ENCODE measurements at places on chromosomes 2 and 18.

GRCh38 chr2:199220920-199221319, 236.8 kb downstream of the SATB2 start:
- DNase-seq = no peak

DNA sequence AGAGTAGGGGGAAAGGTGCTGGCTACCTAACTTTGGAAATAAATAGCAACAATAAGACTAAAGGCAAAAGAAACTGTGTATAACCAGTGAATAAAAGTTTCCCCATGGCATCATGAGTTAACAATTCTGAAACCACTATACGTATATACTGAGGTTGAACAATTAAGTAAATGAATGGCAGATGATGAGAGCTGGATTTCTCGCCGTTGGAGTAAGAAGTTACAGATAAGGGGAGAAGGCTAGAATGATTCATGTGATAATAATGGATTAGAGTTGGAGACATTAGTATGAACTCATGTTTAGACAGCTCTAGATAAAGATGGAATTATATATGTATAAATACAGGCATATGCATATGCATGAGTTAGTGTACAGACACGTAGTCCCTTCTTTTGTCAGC, 152.7 kb downstream of the UBR3 start:
- DNase-seq = no peak

DNA sequence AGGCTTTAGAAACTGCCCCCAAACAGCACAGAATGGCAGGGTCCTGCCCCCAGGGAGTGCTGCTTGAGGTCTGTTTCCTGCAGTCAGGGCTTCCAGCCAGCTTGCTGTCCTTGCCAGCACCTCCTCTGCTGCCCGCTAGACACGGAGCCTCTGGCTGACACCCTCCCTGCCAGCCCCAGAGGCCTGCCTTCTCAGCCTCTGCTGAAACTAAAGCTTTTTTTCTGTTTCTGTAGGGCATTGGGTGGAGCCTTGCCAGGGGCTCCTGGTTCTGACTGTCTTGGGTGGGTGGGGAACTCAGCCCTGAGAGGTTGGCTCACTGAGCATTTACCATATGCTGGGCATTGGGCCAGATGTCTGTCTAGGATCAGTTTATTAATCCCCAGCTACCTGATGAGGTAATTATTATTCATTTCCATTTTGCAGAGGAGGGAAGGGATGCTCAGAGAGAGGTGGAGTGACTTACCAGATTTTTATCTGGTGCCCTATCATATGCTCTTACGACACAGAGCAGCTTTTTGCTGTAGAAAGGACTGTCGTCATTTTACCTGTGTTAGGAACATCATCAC, 35.4 kb downstream of the INPP4A start:
- DNase-seq = peak; percentile 47

- DNase-seq = no peak
These were observed 15.0 kb downstream of the MLPH start for GRCh38 chr2:237501892-237502513.

DNA sequence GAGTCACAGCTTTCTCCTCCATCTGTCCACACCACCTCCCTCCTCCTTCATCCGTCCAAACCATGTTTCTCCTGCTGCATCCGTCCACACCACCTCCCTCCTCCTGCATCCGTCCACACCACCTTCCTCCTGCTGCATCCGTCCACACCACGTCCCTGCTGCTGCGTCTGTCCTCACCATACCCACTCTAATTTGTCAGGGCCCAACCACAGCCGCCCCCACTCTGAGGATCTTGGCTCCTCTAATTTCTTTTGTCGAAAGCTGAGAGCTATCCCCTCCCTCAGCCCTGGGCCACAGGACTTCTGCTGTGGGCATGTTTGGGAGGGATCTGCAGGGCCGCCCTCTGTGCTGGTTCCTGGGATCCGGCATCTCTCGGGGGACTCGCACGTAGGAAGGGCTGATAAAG, 67.4 kb downstream of the TPO start:
- no peak for DNase-seq

DNA sequence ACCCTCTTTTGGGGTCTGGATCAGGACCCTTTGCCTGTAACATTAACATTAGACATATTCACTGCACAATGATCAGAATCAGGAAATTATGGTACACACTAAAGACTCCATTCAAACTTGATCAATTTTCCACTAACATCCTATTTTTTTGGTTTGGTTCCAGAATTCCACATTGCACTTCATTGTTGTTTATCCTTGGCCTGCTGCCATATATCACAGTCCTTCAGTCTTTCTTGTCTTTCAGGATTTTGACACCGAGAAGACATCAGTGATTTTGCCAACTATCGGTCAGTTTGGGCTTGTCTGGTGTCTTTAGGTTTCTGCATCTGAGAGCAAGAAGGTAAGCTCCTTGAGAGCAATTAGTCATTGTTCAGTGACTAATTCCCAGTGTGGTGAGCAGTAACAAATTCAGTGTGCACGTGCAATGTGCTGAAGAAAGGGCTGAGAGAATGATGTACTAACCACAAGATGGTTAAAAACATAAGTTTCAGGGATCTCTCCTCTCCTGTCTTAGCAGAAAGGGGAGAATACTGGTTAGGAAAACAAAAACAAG, 23.5 kb downstream of the MARCHF4 start:
- no peak for DNase-seq

DNA sequence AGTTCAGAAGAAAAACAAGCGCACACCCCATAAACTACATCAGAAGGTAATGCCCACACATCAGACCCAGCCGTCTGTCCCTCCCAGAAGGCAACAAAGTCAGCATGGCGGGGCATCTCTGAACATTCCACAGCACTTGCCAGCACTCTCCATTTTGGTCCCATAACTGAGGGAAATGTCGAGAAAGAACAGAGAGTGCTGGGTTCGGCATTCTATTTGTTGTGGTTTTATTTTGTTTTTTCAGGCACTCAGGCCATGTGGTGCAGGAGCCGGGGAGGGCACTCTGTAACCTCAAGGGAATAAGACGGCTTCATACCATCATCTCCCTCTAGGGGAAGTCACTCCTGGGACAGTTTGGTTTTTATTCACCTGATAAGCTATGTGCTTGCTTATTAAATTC, 156.0 kb downstream of the SEPTIN10 start:
- DNase-seq = no peak

DNA sequence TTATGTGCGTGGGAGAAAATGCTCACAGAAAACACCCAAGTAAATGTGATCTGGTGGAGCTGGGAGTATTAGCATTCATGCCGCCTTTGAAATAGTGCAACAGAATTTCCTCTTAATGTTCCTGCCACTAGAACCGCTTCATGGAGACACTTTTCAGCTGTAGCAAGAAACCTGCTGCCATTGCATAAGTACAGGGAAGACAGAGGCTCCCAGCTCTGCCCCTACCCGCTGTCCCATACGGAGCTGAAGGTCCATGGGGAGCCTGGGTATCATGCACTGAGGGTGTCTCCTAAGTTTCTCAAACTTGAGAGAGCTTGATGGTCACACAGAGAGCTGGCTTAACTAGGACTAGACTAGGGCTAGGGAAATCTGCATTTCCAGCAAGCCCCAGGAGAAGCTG, 49.6 kb downstream of the CRIM1 start:
- DNase-seq = no peak

DNA sequence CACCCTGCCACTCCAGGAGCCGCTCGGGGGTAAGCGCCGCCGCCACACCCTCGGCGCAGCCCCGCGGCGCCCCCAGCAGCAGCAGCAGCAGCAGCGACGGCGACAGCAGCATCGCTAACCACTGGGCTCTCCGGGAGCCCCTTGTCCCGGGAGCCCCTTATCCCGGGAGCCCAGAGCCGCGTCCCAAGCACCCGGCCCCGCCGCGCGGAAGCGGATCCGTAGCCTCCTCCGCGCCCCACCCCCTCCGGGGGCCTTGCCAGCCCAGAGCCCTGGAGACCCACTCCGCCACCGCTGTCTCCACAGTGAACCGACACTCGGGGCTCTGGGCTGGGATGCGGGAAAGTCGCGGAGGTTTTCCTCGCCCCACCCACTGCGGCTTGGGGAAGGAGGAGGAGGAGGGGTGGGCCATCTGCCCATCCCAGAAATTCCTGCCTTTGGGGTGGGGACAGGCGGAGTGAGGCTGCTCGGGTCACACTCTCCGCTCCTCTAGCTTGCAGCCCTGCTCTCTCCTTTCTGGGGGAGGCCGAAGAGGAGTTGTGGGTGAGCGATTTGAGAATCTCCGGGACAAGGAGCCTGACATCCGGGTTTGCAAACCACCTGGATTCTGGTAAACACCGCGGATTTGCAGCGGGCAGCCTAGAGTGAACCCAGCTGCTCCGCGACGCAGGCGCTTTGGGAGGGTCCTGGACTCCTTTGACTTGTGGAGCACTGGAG, at the start of gene PLA2R1:
TSS of gene PLA2R1 (minus strand) at position 324 of the 714 bp plus-strand sequence. CDS start at position 112, 212 bp downstream.
- no peak for DNase-seq

GRCh38 chr2:20126040-20126439, 74.6 kb upstream of the LAPTM4A start:
- no peak for DNase-seq

DNA sequence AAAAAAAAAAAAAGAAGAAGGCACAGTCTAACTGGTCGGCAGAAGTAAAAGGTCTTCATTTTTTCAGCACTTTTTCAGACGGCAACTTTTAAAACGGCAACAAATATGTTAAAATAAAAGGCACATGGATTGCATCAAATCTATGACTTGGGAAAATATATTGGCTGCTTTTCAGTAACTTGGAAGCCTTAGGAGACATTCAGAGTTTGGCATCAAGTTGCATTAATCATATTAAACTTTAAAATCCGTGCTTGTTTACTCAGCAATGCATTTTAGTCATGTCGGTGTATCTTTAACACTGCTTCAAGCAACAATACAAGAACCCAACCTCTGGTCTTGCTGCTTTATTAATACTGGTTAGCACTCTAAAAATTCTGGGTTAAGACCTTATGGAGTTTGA, 111.1 kb downstream of the MEP1B start:
- DNase-seq = no peak

DNA sequence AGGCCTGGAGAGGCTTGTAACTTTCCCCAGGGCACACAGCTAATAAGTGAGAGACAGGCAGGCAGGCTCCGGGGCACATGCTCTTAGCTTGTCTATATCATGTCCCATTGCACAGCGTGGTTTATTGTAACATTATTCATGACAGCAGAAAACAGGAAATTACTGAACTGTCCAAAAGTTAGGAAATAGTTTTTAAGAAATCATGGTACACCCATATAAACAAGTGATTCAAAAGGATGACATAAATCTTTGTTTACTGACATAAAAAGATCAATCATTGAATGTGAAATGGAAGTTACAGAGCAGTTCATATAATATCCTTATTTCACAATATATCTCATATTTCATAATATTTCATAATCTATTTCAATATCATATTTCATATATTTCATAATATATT, 34.3 kb upstream of the TXNDC2 start:
- no peak for DNase-seq

- no peak for DNase-seq
These were observed 27.0 kb downstream of the SPEG start for GRCh38 chr2:219461669-219462068.

GRCh38 chr2:201931951-201932350, 101.7 kb upstream of the FZD7 start:
- DNase-seq = no peak

Data from stimulated activated naive CD4-positive, alpha-beta T cell treated with Interleukin-2 at 50 U/mL for 16 hours (primary cell).